Activated T-helper 17 cell treated with anti-CD3 and anti-CD28 coated beads, Interleukin-2, amount 50 U/mL, for 72 hours (primary cell): ENCODE measurements at places on chromosomes 6 and 20. TPM values are rescaled to one million over a fixed set of nuclear protein-coding genes. Genes with fewer than 3 reads are reported as not detected.
A peak's percentile ranks its signal among the peaks of the same experiment; 100 is the strongest.

DNA sequence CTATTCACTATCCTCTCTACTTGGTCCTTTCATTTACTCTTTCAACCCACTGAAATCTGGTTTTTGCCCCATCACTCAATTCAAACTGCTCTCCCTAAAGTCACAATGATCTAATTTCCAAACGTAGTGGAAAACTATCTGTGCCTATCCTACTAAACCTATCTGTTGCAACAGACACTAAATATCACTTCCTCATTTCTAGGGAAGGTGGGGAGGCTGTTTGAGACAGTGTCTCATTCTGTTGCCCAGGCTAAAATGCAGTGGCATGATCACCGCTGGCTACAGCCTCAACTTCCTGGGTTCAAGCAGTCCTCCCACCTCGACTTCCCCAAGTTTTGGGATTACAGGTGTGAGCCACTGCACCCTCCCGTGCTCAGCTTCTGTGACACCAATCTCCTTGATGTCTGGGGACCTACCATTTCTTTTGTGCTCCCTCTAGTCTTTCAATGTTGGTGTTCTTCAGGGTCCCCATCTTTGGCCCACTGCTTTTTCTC, 8.8 kb downstream of the RANBP9 start:
- peaks cover 24% of the 10 kb centered on the region for H3K36me3 ChIP-seq
- H3K27ac ChIP-seq, result no peak overlapping the region
- no peaks in the 10 kb centered on the region for H3K27me3 ChIP-seq
- peaks cover 23% of the 10 kb centered on the region for H3K4me1 ChIP-seq

GRCh38 chr6:43856005-43856765, 86.2 kb downstream of the VEGFA start:
- no peak for ATAC-seq
- H3K27me3 ChIP-seq, result peaks cover 4% of the 10 kb centered on the region
- H3K4me3 ChIP-seq, result no peak overlapping the region
- H3K4me1 ChIP-seq, result no peaks in the 10 kb centered on the region
- no peak overlapping the region for H3K27ac ChIP-seq
- H3K36me3 ChIP-seq, result no peaks in the 10 kb centered on the region

DNA sequence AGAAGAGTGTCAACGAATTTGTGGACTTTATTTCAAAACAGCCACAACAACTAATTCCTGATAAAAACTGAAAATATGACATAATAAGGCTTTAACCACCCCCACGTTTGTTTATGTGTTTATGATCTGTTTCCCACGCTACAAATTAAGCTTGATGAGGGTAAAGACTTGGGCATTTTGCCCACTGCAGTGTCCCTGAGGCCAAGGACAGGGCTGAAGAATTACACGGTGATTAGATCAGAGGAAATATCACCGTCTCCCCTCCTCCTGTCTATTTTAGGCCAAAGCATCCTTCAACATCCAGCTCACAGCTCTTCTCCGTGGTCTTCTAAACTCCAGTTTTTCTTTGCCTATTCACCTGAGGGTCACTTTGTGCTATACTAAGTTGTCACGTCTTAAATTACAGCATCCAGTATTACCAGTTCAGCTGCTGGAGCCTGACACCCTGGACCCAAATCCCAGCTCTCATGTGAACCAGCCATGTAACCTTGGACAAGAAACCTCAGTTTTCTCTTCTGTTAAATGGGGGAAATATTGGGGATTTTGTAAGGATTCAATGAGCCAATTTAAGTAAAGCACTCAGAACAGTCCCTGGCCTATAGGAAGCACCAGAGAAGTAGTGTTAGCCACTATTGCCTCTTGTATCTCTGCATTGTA, 15.2 kb upstream of the ARFGEF2 start:
- no peak overlapping the region for H3K4me3 ChIP-seq
- H3K27me3 ChIP-seq, result no peaks in the 10 kb centered on the region
- no peak for ATAC-seq
- peak overlapping the region; percentile 32 for H3K27ac ChIP-seq

Gene PPP1R16B
- total RNA-seq, result 77.2 TPM

GRCh38 chr20:750801-751200, 17.5 kb downstream of the SLC52A3 start:
- no peaks in the 10 kb centered on the region for H3K36me3 ChIP-seq
- no peaks in the 10 kb centered on the region for H3K4me1 ChIP-seq
- H3K27ac ChIP-seq, result no peak overlapping the region
- H3K4me3 ChIP-seq, result no peak overlapping the region
